ENCODE measurements at places on chromosomes 7 and 10. TPM values are rescaled to one million over a fixed set of nuclear protein-coding genes. Genes with fewer than 3 reads are reported as not detected.

DNA sequence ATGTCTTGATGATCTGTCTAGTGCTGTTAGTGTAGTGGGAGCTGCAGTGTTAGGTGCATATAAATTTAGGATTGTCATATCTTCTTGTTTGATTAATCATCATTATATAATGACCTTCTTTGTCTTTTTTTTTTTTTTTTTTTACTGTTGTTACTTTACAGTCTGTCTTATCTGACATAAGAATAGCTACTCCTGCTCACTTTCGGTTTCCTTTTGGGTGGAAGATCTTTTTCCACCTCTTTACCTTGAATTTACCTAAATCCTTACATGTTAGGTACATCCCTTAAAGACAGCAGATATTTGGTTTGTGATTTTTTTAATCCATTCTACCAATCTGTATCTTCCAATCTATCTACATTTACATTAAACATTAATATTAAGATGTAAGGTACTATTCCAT, 113.6 kb upstream of the PCLO start:
- DNase-seq, result no peak

TMEM229A gene
- not detected for total RNA-seq

ITGB8 gene
- total RNA-seq, result 13.8 TPM

- DNase-seq, result no peak
Measured at GRCh38 chr10:51955696-51956095, 256.3 kb upstream of the CSTF2T start.

DNA sequence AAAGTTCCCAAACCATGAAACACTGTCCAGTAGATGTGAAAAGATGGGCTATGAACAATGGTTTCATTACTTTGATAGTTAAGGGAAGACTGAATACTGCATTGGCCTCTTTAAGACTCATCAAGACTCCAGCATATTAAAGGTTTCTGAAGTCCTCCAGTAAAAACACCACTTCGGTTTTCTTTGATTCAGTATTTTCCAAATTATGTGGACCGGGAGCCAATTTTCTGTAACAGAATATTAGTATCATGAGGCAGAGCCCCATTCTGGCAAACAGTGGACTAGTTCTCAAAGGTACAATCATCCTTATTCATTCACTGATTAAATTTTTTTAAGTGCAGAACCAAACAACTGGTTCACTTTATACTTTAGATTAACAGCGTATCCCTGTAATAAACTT, 241.1 kb upstream of the LRGUK start:
- no peak for DNase-seq

MBL2 gene
- total RNA-seq, result not detected

DNA sequence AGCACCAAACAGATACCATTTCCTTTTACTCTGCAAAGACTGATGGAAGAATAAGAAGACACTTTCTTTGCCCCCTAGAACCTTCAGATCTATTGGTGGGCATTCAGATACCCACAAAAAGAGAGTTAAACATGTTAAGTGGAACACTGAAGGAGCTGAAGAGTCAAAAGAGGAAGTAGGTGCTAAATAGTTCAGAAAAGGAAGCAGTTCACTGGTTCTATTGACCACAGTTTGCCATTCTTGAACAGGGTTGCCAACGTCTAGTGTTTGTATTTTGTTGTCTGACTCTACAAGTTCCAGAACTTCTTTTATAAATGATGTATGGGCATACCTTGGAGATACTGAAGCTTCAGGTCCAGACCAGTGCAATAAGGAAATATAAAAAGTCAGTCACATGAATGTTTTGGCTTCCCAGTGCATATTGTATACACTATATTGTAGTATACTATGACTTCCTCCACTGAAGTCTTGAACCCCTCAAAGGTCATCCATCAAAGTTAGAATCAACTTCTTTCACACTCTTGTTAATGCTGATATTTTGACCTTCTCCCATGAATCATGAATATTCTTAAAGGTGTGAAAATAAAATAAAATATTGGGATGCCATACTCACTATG, 47.5 kb upstream of the AGR3 start:
- no peak for DNase-seq

C10orf67 gene
- total RNA-seq, result 0.26 TPM

GRCh38 chr7:48627164-48627563, 297.2 kb upstream of the CDC14C start:
- DNase-seq, result no peak

DNA sequence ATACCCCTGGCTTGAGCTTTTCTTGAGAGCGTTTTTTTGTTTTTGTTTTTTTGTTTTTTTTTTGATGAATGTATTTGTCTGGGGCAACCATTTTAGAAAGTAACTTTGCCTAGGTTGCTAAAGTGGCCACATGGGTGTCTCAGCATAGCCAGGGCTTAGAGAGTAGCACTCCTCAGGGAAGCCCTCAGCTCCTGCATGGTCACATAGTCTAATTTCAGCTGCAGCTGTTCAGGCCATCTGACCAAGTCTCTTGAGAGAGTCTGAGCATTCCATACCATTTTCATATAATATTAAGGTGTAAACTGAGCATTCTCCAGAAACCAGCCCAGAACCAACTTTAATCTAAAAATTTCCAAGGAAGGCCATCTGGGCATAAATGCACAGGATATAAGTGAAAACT, 186.4 kb downstream of the NPSR1 start:
- DNase-seq, result no peak

DNA sequence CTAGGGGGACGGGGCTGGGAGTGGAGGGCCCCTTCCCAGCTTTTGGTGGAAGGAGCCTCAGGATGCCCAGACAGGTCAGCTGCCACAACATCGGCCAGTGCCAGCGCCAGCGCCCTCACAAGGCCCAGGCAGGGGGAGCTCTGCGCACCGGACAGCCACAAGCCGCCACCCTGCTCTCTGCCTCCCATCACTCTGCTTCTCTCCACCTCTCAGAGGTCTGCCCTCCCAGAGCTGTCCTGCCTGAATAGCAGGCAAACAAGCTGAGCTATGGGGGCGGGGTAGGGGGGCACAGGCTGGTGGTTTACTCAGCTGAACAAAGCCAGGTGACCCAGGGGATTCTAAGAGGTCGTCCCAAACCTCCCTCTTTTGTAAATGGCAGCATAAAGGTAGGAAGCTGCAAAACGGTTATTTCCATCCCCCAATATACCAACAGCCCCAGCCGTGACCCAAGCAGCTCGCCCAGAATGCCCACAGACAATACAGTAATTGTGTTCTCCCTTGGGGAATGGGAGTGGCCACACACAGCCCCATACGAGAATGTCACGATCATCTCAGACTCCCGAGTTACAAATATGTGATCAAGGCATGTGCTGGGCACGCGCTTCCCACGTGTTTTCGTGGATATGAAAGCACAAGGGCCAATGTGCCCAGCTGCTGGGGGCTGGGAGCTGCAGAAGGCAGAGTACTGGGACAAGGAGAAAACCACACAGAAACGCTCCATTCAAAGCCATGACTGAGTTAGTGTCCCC, 19.7 kb downstream of the FAM53B start:
- DNase-seq, result no peak

GRCh38 chr10:129719415-129719739, 244.7 kb downstream of the EBF3 start:
- no peak for DNase-seq

UCN3 gene
- total RNA-seq, result not detected

DNA sequence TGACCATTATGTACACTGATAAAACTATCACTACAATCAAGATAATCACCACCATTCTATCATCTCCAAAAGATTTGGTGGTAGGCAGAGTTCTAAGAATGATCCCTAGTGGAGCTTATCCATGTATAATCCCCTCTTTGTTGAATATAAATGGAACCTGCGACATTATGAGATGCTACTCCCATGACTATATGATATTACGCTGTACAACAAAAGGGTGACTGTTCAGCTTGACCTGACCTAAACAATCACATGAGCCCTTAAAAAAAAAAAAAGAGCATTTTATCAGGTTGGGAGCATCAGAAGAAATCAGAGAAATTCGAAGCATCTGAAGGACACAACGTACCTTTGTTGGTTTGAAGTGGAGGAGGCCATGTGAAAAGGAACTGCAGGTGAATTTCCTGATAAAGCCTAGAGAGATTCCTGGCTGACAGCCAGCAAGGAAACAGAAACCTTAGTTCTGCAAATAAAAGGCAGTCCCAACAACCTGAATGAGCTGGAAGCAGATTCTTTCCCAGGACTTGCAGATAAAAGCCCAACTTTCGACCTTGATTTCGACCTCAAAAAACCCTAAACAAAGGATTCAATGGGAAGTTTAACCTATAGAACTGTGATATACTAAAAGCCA, 270.7 kb downstream of the ADRA2A start:
- no peak for DNase-seq

- peak; percentile 39 for DNase-seq
Measured at GRCh38 chr7:120842121-120842621, 15.8 kb downstream of the TSPAN12 start.

Measured in bronchial epithelial cell (primary cell).